ENCODE measurements at places on chromosomes 11 and 22.

GRCh38 chr11:69211540-69211919 lies 55.8 kb downstream of the SMIM38 start:
- DNase-seq = no peak

DNA sequence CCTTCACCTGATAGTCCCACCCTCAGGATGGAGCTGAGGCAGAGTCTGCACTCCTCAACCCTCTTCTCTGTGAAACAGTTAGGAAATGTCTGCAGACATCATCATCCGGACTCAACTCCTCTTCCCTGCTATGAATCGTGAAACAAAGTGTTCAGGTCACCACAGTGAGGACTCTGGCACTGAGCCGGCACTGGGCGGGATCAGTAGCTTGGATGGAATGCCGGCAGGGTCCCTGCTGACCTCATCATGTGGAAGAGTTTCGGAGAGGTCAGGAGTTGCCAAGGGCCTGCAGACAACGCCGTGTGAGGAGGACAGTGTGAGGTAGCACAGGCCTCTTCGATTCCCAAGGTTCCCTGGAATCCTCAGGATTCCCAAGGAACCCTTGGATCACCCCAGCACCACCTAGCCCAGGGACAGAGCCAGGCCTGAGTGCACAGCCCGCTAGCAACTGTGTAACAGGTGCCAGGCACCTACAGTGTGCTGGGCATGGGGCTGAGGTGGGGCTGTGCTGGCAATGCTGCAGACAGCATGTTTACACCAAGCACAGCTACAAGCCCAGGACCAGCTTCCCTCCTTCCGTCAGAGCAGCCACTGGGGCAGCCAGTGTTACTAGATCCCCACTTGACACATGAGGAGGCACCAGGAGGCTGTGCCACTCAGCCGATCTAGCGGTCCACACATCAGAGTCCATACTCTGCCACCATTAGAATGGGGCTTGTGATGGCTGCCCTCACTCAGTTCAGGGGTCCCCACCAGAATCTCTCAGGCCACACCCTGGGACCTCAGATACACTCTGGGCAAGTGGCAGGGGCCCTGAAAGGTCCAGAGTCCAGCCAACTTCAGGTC lies 693 bp upstream of the LINC01488 start:
- DNase-seq = no peak

- DNase-seq = no peak
Observed at GRCh38 chr11:71999362-71999761, 653 bp downstream of the IL18BP start.

DNA sequence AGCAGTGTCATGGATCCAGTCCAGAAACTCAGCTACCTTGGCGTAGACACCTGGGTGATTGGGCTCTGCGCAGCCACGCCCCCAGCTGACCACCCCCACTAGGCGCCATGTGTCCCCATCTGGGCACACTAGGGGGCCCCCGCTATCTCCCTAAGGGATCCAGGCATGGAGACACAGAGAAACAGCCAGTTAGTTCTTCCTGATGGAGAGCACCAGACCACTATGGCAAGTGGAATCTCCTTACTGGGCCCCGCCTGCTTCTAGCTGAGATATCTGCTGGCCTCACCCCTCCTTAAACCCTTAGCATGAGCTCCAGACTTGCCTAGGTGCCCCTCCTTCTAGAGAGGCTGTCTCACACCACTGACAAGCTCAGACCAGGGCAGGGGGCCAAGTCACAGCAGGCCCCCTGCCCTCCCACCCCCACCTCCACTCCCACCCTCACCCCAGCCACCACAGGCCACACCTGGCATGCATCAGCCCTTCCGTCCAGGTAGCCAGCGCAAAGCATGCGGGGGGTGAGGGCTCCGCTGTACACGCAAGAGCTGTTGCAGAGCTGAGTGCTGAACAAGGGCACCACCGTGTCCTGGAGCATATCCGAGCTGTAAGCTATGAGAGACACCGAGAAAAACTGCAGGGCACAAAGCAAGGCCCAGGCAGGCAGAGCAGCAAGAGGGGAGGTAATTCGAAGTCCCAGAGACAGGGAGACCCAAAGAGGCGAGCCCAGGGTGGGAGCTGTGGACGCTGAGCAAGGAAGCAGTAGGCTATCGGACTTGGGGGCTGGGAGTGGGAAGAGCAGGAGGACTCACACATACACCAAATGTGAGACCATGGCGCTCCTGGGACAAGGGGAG lies 16.1 kb downstream of the TMPRSS5 start:
- no peak for DNase-seq

- DNase-seq = no peak
Observed at GRCh38 chr22:42308892-42309468, 38.5 kb upstream of the TCF20 start.

DNA sequence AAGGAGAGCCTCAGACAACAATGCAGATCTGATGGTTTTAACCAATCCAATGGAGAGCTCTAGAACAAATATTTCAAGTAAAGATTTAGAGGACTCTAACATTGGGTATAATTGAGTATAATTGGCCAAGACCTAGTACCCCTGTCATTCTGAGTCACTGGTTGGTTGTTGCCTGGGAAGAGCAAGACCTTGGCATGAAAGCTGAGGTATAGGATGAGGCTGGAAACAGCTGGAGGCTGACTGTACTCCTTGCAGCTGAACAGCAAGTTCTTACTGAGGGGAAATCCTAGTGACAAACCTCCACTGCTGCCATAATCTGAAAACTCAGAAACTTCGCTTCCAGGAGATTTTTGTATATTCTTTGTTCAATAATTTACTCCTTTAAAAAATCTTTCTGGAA lies 54.3 kb upstream of the MUC15 start:
- no peak for DNase-seq

- no peak for DNase-seq
Observed at GRCh38 chr11:85517272-85517671, 109.9 kb downstream of the DLG2 start.

DNA sequence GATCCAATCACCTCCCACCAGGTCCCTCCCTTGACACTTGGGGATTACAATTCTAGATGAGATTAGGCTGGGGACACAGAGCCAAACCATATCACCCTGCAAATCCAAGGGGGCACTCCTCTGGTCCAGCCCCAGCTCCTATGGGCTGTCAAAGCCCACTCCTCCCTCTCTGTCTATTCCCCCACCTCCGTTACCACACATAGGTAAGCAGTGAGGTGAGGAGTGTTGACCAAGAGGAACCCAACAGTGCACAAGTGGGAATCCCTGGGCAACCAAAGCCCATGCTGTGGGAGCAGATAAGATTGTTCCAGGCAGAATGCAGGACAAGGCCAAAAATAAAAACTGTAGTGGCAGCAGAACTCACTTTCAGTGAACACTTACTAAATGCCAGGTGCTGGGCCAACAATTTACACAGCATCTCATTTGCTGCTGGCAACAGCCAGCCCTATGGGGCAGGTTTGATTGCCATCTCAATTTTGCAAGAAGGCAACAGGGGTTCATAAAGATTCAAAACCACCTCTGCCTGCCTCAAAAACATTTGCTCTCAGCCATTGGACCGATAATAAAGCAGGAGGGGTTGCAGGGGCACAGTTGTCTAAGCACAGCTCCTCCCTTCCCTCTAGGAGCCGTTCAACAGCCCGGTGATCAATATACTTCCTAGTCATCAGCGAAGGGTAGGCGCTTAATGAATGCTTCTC lies 8.9 kb downstream of the SDF2L1 start:
- DNase-seq = no peak

DNA sequence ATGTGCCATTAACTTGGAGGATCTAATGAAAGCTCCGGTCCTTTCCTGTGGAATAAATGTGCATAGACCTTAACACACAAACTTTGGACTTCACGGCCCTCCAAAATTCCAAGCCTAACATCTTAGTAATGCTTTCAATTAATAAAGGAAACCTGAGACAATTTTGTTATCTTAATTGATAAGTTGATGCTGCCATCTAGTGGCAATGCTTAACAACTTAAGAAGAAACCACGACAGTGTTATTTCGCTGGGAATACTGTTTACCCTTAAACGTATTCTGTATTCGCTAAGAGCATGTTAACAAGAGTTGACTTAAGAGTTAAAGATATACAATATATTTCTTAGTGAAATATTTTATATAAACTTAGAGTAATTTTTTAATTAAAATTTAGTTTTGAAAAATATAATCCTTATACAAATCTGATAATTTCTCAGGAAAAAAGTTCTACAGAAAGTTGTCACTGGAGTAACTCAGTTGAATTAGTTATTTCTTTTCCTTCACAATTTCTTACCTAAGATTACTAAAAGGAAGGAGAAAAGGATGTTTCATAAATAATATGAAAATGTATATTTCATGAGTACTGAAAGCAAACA lies 35.0 kb upstream of the OR9G4 start:
- no peak for DNase-seq

DNA sequence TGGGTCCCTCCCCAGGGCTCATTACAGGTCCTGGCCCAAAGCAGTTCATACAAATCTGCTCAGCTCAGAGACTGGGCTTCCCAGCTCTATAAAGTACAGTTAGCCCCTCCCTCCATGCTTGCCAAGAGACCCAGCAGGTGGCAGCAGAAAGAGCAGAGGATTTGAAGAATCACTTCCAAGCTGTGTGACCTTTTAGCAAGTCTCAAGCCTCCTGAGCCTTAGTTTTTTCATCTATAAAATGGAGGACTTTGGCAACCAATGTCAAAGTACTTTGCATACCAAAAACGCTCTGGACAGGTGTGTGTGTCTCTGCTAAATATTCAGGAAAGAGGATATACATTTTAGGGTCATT lies 26.6 kb downstream of the RELT start:
- DNase-seq = no peak

DNA sequence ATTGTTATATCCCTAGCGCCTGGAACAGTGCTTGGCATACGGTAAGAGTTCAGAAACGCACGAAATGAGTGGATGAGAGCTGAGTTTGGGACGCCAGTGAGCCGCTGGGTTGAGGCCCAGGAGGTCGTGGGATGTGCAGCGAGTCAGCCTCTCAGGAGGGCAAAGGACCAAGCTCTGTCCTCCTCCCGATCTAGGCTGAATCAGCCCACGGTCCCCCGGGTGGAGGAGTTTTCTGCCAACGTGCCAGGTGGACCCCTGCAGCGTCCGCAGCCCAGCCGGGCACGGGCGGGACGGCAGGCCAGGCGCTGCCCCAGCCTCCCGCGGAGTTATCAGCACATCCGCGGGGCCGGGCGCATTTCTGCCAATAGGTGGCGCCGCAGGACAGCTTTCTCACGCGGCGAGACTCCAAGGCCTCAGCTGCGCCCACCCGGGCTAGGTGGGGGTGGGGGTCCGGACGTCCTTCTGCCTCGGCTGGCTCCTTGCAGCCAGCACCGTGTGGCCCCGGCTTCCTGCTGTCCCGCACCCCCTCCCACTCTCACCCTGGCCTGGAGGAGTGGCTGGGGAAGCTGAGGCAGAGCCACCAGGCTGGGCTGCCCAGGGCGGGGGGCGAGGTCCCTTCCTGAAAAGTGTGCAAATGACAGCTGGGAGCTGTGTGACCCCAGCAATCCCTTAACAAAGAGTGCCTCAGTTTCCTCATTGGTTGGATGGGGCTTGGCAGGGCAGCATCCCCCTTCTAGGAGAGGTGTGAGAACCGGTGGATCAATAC lies 2.2 kb upstream of the RPS19BP1 start:
- DNase-seq = peak; percentile 92

DNA sequence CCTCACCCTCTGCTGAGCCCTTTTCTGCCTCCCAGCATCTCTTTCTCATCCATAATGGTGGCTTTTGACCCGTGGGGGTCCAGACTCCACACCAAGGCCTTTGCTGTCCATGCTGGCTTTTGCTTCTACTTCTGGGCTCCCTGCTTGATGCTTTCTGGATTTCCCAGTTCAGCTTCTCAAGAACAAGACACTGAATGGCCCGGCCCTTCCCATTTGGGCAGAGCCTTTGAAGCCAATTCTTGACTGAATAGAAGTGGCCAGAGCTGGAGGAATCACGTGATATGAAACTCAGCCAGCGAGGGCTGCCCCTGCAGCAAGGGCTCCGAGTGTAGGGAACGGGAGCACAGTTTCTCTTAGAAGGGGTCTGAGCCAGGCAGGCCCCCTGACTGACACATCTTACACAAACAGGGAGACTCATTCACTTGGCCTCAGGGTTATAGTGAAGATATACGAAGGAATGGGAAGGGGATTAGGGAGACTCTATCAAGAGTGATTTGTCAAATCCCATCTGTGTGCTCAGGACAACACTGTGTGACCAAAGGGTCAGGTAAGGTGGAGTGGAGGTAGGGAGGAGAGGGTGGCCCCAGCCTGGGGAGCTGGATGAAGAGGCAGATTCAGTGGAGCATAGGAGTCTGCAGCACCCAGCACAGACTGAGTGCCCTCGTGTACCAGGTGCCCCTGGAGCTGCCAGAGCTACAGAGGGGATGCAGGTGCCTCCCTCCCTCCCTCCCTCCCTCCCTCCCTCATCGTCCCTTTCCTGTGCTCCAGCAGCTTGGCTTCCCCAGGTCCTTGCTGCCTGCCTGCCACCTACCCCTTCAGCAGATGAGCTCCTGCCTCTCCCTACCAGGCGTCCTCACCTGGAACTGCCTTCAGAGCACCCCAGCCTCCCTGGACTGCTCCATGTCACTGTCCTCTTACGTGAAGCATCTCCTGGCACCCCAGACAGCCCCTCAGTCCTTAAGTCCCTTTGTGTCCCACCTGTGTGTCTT lies 106.0 kb downstream of the TRIM29 start:
- no peak for DNase-seq

- no peak for DNase-seq
Observed at GRCh38 chr11:94835594-94835927, 67.4 kb downstream of the AMOTL1 start.

DNA sequence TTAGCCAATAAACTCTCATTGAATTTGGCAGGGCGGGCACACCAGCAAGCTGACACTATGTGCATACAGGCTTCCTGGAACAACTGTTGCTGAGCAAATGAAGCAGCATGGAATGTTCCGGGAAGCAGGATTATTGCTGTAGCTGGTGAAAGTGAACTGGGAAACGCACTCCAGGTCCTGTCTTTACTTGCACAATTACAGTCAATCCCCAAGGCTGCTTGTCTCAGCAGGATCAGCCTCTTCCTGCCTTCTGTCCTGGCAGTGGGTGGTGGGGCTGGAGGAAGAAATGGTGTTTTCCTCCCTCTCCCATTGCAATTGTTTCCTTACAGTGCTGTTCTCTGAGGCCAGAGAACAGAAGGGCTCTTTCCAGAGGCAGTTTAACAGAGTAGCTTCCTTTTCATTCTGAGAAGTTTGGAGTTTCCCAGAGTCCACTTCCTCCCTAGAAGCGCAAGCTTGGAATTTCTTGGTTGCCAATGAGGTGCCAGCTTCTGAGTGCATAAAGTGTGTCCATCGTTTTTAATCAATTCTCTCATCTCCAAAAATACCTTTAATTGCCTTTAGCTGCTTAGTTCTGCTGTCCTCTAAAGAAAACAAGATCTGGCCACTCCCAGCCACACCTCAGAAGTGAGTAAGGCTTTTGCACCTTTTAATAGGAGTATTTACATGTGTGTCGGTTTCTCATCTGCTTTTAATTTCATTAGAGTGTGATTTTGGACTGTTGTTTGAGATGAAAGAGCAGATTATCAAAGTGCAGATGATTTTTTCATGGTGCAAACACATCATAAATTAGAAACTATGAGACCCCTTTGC lies 19.9 kb downstream of the CD44 start:
- no peak for DNase-seq

GRCh38 chr11:67412495-67413179 lies 2.8 kb upstream of the CARNS1 start:
- DNase-seq = no peak
